ENCODE measurements at places on chromosomes 2 and 18.

- no peak for DNase-seq
These were observed 36.0 kb downstream of the GULP1 start for GRCh38 chr2:188327518-188328213.

- no peak for DNase-seq
These were observed 1.8 kb downstream of the TRABD2A start for GRCh38 chr2:84878896-84879583.

DNA sequence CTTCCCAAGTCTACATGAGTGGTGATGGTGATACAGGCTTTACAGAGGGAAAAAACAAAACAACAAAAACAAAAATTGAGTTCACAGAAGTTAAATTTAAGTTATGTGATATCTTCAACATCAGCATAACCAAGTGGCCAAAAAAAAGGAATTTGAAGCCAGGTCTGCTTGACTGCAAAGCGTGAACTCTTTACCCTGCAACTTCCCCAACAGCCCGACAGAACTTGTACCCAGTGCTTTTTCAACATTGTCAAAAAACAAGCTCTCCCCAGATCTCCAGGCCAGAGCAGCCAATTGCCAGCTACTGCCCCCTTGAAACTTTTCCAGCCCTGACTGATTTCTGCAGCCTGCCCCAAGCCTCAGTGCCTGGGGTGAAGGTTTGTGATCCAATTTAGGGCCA, 76.7 kb downstream of the RNF144A start:
- DNase-seq: no peak

- DNase-seq: no peak
These were observed 375.6 kb upstream of the VWC2L start for GRCh38 chr2:214035091-214035852.

- DNase-seq: no peak
These were observed 34.2 kb upstream of the DYSF start for GRCh38 chr2:71419145-71419544.

- peak; percentile 19 for DNase-seq
These were observed 54.5 kb downstream of the SCN2A start for GRCh38 chr2:165293440-165294420.

GRCh38 chr18:61892683-61893308, at the start of gene RNF152:
TSS of gene RNF152 (minus strand) at chr18:61893007. CDS start at chr18:61816463, 76,544 bp downstream.
- peak; percentile 2 for DNase-seq

DNA sequence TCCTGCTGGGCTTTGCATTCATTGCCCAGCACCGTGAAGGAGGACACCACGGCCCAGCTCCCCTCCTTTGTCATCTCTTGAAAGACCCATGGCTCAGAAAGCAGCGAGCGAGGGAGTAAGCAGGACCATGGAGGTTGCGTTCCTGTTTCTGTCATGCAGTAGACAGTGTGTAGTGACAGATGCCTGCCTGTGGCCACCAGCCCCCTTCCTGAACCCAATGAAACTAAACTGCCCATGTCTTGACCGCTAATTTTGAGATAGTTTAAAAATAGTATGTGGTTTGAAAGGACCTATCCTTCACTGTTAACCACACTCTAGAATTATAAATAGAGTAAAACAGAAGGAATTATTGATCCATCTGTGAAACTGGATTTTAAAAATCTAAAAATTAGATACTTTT, 88.2 kb downstream of the ASAP2 start:
- no peak for DNase-seq

DNA sequence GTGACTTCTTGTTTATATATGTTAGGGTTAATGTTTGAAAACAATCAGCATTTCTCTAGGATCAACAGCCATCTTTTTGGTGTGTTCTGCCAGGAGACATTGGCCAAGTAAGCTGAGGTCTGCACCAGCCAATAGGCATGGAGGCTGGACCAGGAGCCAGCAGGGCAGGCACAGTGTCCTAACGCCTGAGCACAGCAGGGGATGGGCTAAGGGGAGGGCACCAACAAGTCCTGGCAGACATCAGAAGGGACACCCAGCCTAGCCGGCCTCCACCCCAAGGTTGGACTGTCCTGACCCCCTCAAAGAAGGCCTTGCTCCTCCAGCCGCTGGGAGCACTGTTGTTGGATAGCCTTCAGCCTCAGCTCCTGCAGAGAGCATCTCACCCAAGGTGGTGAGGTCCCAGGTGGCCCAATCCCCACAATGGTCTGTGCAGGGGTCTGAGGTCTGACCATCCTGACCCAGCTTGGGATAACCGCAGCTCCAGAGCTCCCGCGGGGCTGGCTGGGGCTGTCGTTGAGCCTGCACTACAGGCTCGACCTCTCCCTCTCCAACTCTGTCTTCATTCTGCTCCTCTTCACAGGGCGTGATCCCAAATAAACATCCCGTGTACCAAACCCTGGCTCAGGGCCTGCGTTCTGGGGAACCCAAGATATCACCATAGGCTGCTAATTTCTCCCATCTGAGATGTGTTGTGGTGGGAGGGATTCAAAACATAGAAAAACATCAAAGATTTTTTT, 8.1 kb downstream of the TEX44 start:
- no peak for DNase-seq

DNA sequence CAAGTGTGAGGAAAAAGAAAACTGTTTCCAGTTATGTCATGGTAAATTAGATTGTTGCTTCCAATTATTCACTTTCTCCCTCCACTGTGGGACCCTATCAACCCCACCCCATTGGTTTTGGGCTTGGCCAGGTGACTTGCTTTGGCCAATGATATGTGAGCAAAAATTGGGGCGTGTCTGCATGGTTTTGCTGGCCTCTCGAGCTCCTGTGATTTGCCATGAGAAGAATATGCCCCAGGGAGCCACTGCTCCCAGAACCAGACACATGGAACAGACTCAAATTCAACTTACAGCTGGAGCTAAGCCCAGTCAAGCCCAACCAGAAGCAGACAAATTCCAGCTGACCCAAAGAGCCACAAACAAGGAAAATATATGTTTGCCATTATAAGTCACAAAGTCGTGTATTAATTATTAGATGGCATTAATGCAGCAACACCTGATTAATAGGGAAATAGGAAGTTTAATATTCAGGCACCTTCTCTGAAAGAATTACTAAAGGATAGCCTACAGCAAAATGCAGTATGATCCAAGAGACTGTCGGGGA, 248.9 kb downstream of the ANAPC1 start:
- no peak for DNase-seq

DNA sequence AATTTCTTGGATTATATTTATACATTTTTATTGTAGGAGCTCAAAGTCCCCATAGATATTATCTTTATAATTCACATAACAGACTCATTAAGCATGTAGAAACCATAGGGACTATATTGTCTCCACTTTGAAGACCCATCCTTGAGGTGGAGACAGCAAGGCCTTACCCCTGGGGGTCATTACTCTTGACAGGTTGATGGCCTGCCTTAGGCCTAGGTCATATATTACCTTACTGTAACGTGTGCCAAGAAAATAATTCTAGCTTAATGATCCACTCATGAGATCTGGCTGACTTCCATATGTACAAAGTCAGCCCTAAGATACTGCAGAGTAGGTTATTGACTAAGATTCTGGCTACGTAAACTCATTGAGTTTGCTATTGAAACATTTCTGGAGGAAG, 65.4 kb upstream of the GLS start:
- DNase-seq: no peak

- no peak for DNase-seq
These were observed 24.7 kb upstream of the SP3 start for GRCh38 chr2:173989884-173990215.

DNA sequence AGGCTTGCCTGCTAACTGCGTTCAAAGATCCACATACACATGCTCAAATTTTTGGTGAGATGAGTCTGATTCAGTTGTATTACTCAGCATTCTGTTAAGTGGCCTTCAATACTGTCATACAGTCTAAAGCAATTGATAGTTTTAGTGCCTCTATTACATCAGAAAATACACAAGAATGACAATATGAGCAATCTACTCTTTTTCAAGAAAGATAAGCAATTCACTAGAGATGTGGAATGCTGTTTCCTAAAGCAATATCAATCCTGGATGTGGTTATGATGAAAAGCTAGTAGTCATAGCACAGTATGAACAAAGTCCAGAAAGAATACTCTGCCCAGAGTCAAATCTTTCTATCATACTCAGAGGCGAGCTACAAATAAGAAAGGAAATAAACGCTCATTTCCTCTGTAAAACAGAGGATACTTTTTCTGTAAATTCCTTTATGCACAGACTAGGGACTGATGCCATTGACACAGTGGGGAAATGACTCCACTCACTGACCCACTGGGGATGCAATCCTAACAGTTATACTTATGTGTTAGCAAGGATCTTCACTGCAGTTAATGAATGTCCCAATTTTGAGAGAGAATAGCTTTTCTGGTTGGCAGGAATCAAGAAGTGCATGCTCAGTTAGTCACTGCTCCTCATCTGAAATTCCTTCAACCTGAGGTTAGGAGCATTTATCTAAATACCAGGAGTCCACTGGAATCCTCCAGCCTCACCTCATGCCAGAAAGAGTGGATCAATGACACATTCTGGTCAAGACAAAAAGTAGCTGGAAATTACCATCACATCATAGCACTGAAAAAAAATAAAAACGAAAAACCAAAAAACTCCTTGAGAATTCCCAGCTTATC, 83.3 kb downstream of the PDE11A start:
- no peak for DNase-seq

DNA sequence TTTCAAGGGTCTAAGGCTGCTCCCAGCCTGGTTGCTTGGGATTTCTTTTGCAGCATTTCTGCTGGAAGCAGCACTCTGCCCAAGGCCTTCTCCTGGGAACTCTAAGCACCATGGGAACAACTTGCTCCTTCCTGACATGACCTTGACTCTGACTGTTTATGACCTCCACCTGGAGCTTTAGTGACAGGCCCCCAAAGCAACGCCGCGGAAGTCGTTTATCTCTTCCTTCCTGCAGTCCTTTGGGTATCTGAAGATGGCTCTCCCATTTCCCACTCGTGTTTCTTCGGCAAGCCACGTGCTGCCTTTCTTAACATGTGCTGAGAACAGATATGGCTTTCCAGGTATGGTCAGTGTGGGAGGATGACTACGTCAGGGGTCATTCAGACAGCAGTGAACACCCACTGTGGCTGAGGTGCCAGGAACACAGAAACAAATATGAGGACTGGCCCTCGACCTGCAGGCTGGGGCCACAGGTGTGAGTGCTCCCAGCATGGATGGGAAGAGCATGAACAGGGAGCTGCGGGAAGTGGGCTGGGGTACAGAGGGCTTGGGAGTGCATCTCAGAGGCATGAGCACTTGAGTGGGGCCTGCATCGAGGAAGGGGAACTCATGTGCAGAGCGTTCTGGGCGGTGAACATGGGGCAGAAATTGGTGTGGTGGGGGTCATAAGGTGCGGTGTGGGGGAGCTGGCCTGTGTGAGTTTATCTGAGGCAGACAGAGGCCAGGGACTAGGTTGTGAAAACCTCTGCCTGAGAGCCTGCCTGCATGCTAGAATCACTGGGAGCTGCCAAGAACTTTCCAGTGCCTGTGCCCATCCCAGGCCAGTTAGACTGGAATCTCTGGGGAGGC, 140.5 kb downstream of the TSN start:
- DNase-seq: no peak

- DNase-seq: peak; percentile 35
These were observed 20.8 kb upstream of the MGAT5 start for GRCh38 chr2:134232868-134233727.

GRCh38 chr2:69764286-69765095, 22.6 kb downstream of the ANXA4 start:
- no peak for DNase-seq

DNA sequence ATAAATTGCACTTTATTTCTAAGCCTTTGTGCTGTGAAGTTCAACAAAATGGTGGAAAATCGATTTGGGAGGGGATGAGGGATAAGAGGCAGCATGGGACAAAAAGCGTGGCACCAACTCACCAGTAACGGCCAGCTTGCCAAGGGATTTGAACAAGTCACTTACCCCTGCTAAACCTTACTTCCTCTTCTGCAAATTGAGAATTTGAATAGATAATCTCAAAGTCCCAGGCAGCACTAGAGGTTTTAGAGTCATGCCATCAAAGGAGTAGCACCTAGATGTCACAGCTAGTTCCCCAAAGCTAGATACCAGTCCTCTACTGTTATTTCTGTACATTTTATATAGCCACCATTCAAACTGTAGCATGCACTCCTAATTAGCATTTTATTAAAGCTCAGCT, 83.7 kb upstream of the VRK2 start:
- no peak for DNase-seq

- no peak for DNase-seq
These were observed 12.0 kb upstream of the TMEM18 start for GRCh38 chr2:689237-689636.

- DNase-seq: no peak
These were observed 244.8 kb upstream of the COPS8 start for GRCh38 chr2:236840857-236841256.

- DNase-seq: no peak
These were observed 57.5 kb downstream of the AAK1 start for GRCh38 chr2:69585855-69586555.

DNA sequence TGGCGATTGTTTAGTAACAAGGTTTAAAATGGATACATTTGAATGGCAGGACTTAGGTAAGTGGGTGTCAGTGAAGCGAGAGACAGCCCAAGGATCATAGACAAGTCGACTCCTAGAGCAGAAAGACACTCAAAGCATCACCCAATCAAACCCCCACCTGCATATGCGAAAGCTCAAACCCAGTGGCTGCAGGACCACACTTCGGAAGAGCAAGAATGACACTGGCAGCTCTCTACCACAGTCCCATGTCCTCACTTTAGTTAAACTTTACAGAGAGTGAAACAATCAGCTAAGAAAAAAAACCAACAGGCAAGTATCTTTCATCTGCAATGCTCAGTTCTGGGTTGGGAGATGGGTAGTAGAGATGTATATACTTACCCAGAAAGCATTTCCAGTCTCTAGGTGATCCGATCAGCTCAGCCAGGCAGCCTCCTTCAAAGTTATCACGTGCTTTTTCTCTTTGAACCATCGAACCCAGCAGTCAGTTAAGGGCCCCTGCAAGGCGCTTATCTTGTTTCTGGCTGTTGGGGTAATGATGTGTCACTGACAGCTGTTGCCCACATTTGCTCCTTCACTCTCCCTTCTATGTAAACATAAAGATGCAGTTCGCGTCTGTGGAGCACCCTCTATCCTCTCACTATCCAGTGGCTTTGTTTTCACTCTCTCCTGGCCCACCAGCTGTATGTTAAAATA, 357.5 kb upstream of the ID2 start:
- no peak for DNase-seq

DNA sequence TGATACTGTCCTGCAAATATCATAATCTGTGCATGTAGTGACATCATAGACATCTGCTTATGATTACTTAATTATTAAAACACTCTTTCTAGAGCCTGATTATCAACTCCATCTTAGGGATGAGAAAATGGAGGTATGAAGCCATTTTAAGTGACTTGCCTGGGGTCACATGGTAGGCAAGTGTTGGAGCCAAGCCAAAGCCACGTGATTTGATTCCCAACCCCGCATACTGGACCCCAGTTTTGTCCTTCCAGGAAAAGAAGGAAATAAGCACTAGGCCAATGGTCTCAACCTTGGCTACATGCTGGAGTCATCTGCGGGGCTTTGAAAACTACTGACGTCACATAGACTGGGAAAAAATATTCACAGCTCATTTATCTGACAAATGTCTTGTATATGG, 19.6 kb upstream of the SEH1L start:
- DNase-seq: no peak

- peak; percentile 53 for DNase-seq
These were observed 37.8 kb downstream of the PCBP1 start for GRCh38 chr2:70124983-70125480.

GRCh38 chr2:235829726-235830125, 335.9 kb downstream of the AGAP1 start:
- no peak for DNase-seq

- DNase-seq: no peak
These were observed 20.5 kb downstream of the GPR35 start for GRCh38 chr2:240645801-240646175.

- DNase-seq: no peak
These were observed 90.2 kb upstream of the SCG2 start for GRCh38 chr2:223692191-223692947.

Measured in stimulated activated CD4-positive, alpha-beta T cell treated with anti-CD3 and anti-CD28 coated beads, Interleukin-1b, Interleukin-23, amount 100 ng/mL, for 48 hours (primary cell).